Activated CD4-positive, alpha-beta T cell treated with anti-CD3 and anti-CD28 coated beads for 48 hours (primary cell): ENCODE measurements at places on chromosomes 4 and X.

GRCh38 chrX:118538386-118538785 lies 42.8 kb downstream of the DOCK11 start:
- no peak for DNase-seq

GRCh38 chr4:24428850-24429249 lies 155.5 kb downstream of the DHX15 start:
- no peak for DNase-seq

- no peak for DNase-seq
These were observed 20.5 kb downstream of the OTUD6A start for GRCh38 chrX:70082723-70083122.

DNA sequence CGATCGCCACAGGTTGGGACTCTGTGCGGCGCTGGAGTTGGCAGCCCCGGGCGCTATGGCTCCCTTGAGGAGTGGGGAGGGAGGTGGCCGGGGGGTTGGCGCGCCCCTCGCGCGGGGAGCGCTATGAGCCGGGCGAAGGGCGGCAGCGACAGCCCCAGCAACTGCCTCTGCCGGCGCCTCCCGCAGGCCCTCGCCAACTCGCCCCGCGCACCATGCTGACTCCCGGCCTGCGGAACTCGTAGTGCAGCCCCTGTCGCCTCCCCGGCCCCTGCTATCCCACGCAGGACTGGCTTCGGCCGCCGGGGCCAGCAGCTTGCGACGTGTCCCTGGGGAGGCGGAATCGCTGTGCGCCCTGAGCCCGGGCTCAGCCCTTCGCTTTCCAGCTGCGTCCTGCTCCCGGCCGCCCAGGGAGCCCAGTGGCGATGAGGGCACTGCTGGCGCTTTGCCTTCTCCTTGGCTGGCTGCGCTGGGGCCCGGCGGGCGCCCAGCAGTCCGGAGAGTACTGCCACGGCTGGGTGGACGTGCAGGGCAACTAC lies 415 bp downstream of the SHISA3 start:
- peak; percentile 12 for DNase-seq

DNA sequence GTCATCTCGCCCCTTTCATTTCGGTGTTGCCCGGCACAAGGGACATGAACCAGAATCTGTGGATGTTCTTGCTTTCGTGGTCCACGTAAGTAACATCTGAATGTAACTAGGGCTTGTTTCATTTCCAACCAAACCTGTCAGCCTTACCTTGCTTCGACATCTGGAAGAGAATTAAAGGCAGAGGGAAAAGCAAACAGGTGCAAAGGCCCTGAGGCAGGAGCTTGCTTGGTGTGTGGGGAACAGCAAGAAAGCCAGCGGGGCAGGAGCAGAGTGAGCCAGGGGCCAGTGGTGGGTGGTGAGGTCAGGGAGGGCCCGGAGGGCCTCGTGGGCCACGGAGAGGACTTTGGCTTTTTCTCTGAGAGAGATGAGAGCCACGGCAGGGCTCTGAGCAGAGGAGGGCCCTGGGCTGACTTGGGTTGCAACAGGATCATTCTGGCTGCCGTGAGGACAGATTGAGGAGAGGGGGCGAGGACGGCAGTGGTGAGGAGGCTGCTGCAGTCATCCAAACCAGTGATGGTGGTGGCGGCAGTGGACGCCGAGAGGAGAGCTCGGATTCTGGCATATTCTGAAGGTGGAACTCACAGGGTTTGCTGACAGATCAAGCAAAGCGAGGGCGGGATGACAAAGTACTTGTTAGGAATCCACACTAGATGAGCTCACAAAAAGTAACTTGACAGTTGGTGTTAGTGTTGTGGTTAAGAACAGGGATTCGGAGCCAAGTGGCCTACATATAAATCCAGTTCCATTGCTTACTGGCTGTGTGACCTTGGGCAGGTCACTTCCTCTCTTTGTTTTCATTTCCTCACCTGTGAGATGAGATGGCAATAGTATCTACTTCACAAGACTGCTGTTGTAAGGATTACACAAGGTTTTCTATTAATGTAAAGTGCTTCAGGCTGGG lies 6.8 kb upstream of the WDR13 start:
- DNase-seq, result no peak

DNA sequence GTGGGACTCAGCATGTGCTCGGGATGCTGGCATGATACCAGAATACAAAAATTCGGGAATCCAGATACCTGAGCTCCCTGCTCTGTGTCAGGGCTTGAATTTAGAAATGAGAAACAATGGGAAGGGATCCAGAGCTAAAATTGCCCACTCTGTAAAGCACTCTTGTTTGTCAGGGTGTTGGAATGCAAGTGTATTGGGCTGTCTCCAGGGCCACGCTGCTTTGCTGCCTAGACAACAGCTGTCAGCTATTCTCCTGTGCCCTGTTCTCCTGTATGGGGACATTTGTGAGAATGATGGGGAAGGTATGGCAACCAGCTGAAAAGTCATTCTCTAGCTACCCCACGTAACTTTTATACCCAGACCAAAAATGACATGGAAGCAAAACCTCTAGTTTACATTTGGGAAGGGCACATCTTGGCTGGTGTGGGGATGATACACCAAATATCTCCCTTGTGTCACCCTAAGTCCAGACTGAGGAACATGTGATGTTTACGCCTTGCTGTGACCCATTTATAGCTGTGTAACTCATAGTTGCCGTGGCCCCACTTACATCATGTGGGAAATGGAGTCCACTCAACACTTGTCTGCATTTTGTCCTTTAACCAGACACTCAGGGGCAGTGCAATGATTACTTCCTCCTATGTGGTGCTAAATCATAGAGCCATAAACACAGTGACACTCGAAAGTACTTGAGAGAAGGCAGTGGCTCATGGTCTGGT lies 46.6 kb downstream of the SMPX start:
- no peak for DNase-seq

- DNase-seq, result no peak
These were observed 92.3 kb downstream of the UCHL1 start for GRCh38 chr4:41349021-41349420.

DNA sequence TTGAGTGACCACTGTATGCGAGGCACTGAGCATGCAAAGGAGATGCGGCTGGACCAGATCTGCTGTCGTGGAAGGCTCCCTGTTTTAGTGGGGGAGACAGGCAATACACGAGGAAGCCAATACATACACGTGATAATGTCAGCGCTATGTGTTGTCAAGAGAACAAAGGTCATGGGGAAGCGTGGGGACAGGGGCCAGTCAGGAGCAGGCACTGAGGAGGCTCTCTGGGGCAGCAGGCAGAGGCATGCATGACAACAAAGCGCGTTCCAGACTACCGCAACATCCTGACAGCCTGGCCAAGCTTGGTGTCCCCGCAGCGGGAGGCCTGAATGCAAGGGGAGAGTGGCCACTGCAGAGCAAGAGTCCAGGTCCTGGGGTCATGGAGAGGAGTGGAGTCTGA lies 61.9 kb downstream of the DCTD start:
- DNase-seq, result no peak

DNA sequence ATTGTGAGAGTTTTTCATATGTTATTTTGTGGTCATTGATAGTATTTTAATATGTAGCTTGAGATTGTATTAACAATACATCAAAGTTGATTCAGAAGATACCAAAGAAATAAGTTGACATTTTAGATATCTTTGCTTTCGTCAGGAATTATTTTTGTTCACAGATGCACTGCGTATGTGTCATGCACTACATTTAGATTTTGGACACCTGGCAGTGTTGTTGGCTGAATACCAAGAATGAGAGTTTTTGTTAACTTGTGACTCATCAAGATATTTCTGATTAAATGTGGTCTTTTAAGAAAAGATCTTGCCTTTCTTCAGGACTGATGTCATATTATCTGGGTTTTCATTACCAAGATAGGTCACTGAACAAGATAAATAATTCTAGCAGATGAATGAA lies 633.4 kb downstream of the CENPC start:
- DNase-seq, result no peak

DNA sequence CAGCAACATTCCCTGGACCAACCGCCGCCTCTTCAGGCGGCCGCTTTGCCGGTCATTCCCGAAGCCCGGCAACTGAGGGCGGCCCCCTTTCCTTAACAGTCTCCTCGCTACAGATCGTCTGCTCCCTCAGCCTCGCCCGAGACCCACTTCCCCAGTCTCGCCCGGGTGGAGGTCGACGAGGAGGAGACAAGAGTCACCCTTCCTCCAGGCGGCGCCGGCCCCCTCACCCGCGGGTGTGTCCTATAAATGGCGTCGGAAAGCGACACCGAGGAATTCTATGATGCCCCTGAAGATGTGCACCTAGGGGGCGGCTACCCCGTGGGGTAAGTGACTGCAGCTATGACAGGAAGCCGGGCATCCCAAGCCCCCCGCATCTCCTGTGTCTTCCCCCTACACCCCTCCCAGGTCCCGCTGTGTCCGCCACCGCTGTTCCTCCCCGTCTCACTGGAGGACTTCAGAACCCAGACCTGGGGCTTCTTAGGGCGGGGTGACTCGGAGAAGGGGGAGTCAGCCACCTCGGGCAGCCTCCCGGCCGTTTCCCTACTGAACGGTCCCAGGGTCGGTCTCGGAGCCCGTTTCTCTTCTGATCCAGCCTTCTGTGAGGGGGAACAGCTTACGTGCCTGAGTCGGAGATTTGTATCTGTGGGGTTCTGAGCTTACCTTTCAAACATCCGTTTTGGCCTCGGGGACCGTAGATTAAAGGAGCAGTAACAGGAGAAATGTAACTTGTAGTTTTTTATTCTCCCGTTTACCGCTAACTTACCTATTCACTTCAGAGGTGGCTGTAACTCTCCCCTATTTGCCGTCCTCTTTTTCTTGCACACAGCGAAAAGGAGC lies 570 bp downstream of the WDR44 start:
- peak; percentile 64 for DNase-seq

DNA sequence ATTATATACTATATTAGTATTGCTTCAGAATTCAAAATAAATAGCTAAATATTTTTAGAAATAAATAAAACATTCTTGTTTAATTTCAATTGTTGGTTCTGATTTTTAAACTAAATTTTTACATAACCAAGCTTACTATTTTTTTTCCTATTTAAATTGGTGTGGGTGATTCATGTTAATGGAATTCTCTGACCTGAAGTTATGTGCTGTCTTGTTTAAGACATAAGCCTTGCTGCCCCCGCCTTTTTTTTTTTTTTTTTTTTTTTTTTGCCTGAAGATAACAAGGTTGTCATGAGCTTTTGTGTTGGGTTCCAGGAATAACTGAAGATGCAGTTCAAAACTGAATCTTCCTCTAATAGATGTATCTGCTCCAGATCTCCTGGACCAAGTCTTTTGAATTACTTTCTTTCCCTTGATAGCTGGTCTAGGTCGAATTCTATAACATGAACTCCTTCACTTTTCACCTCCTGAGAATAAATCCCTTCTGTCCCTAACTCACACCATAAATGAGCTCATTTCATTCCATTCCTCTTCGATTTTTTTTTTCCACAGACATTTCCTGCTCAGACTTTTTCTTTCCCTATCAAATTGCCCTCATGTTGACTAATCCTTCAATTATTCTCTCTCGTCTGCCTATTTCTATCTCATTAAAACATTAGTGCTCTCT lies 261.5 kb upstream of the FTHL17 start:
- DNase-seq, result no peak

- no peak for DNase-seq
These were observed 1.7 kb upstream of the MAGEH1 start for GRCh38 chrX:55450259-55450658.

GRCh38 chr4:144495944-144496343 lies 150.0 kb upstream of the HHIP start:
- no peak for DNase-seq

GRCh38 chr4:154961263-154961662 lies 180.2 kb downstream of the RBM46 start:
- DNase-seq, result no peak

DNA sequence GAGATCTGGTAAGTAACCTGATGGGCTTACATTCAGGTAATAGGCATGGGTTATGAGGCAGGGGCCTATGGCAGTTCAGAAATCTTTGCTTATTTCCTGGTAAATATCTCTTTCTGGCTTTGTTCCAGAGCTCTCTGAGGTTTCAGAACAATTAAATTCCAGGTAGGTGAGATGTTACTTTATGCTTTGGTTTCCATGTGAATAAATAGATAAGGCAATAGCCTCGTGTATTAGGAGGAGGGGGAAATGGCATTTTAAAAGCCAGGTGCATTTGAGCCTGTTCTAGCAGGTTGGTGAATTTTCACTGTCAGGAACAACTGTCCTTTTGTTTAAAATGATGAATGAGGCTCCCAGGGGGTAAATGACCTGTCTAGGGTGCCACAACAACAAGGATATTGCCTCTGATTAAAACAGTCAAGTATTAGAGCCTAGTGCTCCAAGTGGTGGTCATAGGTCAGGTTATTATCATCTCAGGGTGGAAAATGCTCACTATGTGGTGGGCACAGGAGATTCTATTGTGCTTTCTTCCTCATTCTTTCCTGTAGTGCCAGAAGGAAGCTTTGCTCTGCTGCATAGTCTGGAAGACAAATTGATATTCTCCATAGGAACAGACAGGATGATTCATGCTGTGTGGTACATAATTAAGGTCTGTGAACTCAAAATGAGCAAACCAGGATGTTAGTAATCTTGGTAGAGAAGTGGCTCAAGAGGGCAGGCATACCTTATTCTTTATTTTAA lies 296.2 kb downstream of the INPP4B start:
- no peak for DNase-seq

GRCh38 chr4:113820108-113820507 lies 58.6 kb upstream of the CAMK2D start:
- no peak for DNase-seq

GRCh38 chr4:163701916-163702315 lies 207.4 kb downstream of the TMA16 start:
- DNase-seq, result no peak

DNA sequence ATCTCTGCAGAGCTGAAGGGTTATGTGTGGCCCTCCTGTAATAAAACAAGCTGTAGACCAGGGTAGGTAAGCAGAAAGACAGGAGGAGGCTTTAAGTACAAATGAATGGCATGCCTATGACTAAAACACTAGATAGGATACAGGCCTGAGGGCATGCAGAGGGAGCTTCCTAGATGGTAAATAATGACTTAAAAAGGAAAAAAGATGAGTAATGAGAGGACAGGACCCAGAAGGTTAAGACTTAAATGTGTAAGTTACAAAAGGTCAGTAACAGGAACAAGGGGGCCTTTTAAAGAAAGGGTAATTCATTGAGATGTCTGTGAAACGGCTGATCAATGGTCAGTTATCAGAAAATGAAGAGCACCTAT lies 194.8 kb downstream of the SOWAHB start:
- DNase-seq, result no peak

DNA sequence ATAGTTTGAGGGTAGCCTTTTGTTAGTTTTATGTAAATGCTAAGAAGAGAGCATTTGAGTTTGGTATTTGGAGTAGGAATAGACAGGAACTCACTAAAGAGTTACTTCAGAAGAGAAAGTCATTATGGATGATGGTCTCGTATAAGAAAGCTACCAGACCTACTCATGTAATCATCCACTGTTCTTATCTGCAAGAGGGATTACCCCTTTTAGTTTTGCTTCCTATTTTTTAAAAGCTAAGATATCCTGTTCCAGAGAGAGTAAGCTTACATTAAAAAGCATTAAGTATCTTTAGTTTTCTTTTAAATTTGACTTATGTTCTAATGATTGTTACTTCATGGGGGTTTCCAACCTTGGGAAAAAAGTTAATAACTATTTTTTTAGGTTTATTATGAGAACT lies 12.5 kb upstream of the ART3 start:
- DNase-seq, result no peak
